ENCODE measurements at places on chromosomes 12 and 14. TPM values are rescaled to one million over a fixed set of nuclear protein-coding genes. Genes with fewer than 3 reads are reported as not detected.
A peak's percentile ranks its signal among the peaks of the same experiment; 100 is the strongest.

GRCh38 chr14:104723651-104724406 lies at the start of gene ADSS1:
ADSS1 (plus strand) TSS chr14:104724229; CDS start chr14:104724271, 42 bp downstream.
- DNase-seq, result no peak

KRT75 gene
- not detected for total RNA-seq

ACOT2 gene
- total RNA-seq, result 81.3 TPM

DNA sequence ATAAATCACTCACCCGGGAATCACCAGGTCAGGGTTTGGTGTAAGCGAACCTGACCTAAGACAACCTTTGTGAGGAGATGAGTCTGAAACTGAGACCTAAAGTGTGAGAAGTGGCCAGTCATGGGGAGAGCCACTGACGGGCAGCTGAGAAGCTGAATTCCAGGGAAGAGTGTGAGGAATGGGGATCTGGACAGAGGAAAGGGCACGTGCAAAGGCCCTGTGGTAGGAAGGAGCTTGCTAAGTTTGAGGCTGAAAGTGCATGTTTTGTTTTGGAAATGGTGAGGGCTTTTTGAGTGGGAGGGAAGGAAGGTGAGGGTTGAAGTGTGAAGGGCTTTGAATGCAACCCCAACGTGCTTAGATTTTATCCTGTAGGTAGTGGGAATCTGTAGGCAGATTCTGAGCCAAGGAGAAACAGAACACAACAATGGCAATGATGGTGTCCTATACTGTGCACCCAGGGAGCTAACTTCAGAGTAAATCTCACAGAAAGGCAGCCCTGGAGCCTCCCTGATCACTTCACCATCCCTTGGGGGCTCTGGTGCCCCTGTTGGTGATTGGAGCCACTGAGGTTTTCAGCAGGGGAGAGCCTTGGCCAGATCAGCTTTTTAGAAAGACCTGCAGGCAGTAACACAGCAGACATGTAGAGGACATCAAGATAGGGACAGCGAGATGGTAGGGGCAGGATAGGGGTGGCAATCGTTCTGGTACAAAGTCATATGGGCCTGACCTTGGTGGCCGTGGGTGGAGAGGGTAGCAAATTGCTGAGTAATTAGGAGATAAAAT lies 37.5 kb upstream of the CHGA start:
- DNase-seq, result no peak

GRCh38 chr12:67394550-67394949 lies 125.4 kb downstream of the CAND1 start:
- peak; percentile 64 for DNase-seq
